ENCODE measurements at places on chromosomes 6 and 20.

DNA sequence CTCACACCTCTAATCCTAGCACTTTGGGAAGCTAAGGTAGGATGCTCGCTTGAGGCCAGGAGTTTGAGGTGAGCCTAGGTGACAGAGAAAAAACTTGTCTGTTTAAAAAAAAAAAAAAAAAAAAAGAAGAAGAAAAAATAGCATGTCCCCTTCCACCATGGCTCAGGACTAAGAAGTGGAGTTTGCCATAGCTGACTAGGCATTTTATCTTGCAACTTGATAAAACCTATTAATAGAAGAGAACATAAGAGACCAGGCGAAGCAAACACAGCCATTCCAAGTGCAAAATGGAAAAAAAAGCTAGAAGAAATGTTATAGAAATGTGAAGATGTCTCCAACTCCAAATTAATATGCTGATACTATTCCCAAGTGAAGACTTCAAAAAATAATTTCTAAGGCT lies 277.5 kb downstream of the MEI4 start:
- DNase-seq = no peak

DNA sequence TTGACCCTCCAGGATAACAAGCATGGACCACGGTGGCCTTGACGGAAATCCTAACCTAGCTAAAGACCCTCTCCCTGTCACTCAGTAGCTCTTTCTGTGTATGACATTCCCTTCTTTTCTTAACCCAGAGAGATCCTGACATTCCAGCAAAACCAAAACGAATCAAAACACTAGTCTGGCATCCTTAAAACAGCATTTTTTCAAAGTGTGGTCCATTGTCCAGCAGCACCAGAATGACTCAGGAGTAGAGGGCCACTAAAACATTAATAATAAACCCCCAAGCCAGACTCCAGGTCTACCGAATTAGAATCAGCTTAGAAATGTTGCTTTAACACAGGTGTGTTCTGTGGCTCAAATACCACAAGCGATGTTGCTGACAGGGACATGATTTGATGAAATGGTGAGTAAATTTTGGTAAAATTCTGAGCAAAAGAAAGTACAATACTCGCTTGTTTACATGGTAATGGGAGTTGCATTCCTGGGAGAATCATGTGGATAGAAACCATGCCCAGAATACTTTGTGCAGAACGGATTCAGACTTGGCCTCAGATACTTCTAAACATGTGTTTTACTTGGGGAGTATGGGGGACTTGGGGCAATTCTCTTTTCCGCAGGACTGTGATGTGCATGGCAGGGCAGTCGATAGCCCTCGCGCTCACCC lies 174.2 kb upstream of the KCNG1 start:
- no peak for DNase-seq

DNA sequence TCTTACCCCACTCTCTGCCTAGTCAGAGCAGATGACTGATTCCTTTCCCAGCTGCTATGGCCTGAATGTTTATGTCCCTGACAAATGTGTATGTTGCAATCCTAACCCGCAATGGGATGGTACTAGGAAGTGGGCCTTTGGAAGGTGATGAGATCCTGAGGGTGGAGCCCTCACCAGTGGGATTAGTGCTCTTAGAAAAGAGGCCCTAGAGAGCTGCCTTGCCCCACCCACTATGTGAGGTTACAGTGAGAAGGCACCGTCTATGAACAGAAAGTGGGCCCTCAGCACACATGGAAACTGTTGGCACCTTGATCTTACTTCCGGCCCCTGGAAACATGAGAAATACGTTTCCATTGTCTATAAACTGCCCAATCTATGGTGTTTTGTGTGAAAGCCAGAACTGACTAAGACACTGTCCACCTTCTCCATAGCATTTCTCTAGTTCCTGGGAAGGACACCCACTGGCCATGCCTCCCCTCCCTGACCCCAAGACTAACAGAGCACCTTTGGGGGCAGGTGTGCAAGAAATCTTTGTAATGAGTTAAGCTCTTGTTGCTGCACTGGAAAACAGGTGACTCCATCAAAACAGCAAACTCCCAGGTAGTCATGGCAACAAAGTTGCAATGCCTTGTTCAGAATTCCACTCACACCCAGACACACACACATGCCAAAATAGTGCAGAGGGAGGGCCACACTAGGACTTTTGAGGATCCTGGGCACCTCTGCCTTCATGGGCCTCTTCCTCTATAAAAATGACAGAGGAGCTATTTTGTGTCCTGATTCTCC lies 16.2 kb downstream of the GABRR2 start:
- DNase-seq = no peak

DNA sequence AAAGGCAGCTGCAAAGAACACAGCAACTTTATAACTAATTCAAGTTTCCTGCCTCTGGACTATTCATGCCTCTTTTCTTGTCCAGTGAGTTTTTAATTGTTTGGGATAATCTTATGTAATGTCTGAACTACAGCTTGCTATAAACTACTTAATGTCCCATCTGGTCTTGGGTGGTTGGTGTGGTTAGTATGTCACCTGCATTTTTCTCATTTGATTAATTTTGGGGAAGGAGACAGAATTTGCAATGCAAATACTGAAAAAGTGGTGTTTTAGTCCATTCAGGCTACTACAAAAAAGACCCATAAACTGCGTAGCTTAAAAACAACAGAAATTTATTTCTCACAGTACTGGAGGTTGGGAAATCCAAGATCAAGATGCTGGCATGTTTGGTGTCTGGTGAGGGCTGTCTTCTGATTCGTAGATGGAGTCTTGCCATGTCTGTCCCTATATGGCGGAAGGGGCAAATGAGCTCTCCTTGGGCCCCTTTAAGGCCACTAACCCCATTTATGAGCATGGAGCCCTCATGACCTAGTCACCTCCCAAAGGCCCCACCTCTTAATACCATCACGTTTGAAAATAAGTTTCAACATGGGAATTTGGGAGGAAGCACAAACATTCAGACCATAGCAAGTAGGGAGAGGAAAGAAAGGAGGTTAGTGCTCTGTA lies 22.4 kb downstream of the RNF8 start:
- DNase-seq = no peak

DNA sequence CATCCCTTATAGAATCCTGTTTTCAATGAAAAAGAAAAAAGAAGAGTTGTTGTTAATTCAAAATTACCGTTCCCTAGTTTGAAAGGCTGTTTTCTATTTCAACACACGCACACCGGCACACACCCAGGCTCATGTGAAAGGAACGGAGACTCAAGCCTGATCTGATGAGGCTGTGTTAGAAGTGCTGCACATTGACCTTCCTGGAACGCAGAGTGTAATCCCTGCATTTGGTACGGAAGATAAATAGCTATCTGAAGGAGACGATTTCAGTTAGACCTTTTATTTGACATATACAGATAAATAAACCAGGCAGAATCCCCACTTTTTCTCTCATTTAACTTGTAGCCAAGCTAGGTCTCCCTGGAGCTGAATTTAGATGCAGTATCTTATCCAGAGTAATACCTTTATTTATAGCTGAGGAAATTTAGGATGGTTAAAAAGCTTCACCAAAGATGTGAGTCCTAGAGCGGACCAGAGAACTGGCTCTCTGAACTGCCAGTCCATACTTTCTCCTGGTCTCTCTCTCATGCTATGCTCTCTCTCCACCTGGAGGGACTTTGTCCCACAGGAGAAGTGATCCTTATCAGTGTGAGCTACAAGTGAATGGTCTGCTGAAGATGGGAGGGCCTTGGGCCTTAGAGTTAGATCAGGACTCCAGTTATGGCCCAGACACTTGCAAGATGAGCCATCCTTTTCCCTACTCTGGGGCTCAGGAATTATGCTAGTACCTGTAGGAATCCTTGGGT lies 30.6 kb downstream of the MAP3K4 start:
- DNase-seq = no peak

- DNase-seq = no peak
Observed at GRCh38 chr6:62285612-62286469, at the start of gene KHDRBS2. KHDRBS2 (minus strand) TSS chr6:62286225.

DNA sequence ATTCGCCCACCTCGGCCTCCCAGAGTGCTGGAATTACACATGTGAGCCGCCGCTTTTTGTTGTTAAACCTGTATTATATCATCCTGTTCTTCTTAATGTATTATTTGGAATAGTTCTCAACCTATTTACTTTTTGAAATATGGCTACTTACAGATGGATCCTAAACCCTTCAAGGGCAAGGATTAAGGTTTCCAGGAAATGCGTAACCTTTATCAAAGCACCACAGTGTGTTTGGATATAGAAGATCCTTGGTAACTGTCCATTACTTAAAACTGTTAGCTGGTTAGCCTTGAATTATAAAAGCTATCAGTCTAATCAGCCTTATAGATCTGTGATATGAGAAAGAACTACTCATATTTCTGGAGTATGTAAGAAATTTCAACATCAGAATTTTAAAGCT lies 12.3 kb upstream of the RPN2 start:
- DNase-seq = no peak

- DNase-seq = no peak
Observed at GRCh38 chr6:134195985-134196384, 121.9 kb downstream of the SGK1 start.

DNA sequence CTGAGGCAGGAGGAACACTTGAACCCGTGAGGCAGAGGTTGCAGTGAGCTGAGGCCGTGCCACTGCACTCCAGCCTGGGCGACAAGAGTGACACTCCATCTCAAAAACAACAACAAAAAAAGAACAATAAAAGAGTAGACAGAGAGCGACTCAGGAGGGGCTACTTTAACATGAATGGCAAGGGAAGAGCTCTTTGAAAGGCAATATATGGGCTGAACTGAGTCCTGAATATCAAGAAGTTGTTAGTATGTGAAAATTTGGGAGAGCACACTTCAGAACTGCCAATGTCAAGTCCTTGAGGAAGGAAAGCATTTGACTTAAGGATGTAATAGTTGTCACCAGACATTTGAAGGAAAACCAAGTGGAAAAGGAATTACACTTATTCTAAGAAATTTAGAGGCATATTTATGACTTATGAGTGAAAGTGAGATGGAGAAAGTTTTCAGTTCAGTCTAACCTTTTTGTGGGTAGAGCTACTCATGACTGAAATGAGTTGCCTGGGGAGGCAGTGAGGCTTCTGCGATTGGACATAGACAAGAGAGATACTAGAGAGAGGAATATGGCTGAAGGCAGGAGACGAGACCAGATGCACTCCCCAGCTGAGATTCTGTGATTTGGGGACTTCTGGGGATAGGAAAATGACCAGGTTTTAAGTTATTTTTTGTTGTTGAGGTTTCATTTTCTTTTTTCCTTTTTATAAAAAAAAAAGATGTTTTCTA lies 48.6 kb upstream of the SLC16A10 start:
- DNase-seq = no peak

DNA sequence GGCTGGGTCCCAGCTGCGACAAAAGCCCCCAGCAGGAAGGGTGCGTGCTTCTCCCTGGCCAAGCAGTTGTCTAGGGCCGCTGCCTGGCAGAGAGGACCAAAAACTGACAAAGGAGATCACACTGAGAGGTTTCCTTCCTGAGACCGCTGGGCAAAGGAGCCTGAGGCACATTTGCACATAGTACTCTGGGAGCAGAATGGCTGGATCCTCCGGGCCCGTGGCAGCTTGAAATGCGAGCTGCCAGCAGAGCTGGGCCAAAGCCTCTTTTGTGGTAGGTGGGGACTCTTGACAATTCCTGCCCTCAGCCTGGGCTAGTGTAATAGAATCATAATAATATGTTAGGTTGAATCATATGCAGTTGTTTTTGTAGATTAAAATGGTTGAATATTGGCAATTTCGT lies 33.1 kb upstream of the RNF8 start:
- peak; percentile 48 for DNase-seq

DNA sequence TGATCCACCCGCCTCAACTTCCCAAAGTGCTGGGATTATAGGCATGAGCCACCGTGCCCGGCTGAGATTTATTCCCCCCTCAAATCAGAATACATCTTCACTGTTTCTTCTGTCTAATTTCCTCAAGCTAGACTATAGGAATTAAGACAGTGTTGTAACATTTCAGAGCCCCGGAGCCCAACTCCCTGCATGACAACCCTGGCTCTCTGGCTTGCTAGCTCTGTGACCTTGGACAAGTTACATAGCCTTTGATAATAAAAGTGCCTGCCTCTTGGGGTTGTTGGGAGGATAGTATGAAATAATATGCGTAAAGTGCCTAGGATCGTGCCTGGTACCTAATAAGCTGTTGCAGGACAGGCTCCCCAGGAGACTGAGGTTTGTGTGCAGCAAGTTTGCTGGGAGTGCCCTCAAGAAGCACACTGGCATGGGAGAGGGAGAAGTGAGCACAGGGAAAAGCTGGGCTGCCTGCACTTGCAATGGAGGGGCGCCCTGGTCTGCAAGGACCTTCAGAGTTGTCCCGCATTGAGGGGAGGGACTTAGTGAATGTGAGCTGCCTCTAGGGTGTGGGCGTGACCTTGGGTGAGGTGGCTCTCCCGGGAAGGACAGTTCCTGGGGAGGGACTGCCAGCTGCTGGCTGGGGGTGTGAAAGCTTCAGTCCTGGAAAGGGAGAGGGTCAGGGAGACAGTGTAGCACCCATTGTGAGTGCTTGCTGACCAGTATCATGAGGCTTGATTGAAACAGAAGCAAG lies 43.4 kb downstream of the TAF8 start:
- no peak for DNase-seq

- no peak for DNase-seq
Observed at GRCh38 chr20:37384683-37385174, 38.8 kb downstream of the SRC start.

DNA sequence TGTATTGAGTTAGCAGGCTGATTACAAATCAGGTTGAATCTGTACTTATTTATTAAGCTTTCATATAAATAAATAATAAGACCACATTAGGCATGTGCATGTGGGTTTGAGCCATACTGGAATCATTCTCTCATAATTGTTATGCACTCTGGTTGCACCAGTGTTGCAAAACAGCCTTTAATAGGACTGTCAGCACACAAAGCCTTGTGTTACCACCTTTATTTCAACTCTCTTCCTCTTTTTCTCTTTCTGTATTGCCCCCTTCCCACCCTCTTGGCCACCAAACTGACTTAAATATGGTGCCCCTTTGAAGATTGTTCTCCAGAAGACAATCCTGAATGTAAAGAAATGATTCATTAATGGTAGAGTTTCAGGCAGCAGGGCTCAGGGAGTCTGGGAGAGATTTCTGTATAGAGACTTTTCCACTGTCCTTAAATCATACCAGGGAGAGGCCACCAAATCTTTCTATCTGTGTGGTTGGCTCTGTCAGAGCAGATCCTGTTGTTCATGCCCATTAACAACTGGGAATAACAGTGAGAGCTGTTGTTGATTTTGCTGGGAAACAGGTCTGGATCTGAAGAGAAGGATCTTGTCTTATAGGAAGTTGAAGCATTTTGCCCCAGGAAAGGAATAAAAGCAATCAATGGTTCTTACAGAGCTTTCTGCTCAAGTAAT lies 131.6 kb upstream of the SOX4 start:
- no peak for DNase-seq

- no peak for DNase-seq
Observed at GRCh38 chr6:47075741-47076421, 33.7 kb upstream of the ADGRF1 start.

GRCh38 chr6:170003451-170004160 lies 252.2 kb downstream of the ERMARD start:
- DNase-seq = no peak

GRCh38 chr6:41801380-41801779 lies 13.9 kb downstream of the TOMM6 start:
- no peak for DNase-seq

GRCh38 chr6:39924283-39924682 lies 10.0 kb downstream of the MOCS1 start:
- DNase-seq = peak; percentile 73

GRCh38 chr6:2656460-2657079 lies 94.2 kb downstream of the MYLK4 start:
- no peak for DNase-seq
